Fibroblast of skin of abdomen (primary cell): ENCODE measurements at places on chromosomes 3 and 15.
A peak's percentile ranks its signal among the peaks of the same experiment; 100 is the strongest.

DNA sequence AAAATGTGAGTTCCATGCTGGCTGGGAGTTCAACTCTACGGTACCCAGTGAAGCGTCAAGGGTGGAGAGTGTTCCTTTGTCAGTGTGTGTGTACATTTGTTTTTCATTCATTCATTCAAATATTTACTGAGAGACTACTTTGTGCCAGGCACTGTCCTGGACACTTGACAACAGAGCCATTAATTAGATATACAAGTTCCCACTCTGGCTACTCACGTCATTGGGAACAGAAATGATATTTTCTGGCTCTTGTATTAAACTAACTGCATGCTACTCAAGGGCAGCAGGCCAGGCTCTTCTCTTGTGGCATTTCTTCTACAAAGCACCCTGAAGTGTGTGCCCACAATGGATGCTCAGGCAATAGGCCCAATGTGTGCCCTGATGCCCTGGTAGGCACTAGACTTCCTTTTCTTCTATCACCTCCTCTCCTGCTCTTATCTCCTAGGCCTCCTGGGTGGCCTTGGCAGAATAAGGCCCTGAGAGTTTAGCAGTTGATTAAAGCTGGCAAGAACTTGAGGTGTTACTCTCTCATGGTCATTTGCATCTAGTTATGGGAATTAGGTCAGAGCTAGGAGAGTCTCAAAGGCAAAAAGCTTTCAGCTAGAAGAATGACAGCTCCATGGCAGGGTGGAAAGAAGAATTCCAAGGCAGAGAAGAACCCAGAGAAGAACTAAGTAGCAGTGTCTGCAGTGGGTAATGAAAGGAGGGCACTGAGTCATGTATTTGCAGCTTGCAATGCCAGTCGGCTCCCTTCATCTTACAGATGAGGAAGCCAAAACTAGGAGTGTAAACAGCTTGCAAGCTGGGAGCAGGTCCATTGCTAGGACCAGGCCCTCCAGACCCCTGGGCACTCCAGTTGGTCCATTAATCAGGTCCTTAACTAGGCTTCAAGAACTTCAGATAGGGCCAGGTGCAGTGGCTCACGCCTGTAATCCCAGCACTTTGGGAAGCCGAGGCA, 14.0 kb upstream of the SMAD3 start:
- no peak for DNase-seq

- no peak for DNase-seq
Measured at GRCh38 chr3:1515882-1516281, 423.1 kb downstream of the CNTN6 start.

DNA sequence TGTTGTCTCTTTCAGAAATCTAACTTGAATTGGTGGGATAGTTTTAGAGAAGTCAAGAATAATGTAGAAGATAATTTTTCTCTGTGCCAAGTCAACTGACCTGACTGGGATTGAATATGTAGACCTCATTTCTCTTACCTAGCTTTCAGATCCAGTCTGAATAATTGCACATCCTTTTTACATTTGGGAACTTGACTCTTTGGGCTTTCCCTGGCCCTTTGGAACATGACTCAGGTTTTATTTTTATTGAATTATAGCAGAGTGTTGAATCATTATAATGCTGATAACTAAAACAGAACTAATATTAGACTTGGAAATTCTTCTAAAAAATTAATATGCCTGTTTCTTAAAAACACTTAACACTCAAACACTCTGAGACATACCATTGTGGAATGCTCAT, 76.5 kb downstream of the PFN2 start:
- DNase-seq, result no peak

DNA sequence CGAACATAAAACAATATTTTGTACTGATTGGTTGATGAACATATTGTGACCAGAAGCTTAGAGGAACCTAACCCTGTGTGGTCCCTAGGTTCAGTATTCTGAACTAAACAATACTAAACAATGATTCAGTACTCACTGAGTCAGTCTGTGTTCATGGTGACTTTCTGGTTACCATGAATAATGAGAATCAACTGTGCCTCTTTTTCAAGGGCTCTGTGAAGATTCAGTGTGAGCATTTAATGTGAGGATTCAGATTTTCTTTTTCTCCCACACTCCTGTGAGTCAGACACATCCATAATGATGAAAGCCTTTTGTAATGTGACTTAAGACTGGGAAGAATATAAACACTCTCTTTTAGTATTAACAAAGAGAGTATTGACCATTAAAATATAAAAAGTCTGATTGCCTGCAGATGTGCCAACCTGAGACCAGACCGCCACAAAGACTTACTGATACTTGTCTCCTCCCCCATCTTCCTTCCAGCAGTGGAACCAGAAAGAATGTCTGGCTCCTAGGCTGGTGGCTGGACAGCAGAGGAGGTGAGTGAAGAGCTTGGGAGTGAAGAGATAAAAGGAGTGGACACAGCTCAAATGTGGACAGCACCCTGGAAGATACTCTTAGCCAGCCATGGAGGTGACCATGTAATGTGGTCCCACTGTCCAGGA, 17.6 kb upstream of the ACTL6A start:
- DNase-seq, result peak; percentile 92

GRCh38 chr3:165642761-165643420, 194.3 kb downstream of the BCHE start:
- peak; percentile 98 for DNase-seq

DNA sequence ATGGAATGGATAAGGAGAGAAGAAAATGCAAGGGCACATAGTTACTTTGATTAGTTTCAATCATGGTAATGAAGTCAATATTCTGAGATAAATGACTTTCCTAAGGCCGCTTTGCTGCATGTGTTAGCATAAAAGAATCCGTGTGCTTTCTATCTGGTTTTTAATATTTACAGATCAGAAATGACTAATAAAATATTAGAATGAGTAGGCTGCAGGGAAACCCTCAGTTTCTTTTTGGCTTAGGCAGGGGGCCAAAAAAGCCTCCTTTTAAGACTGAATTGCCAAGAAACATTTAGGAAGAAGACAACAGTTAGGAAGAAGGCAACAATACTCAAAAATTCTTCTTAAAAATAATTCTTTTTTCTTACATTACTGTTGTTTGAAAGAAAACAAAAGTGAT, 11.6 kb downstream of the NEK11 start:
- DNase-seq, result peak; percentile 9

- DNase-seq, result no peak
Measured at GRCh38 chr3:143783851-143784370, 64.4 kb downstream of the SLC9A9 start.

- DNase-seq, result peak; percentile 71
Measured at GRCh38 chr3:15959434-15959811, 161.6 kb upstream of the ANKRD28 start.
